ENCODE measurements at places on chromosomes 5 and 9. TPM values are rescaled to one million over a fixed set of nuclear protein-coding genes. Genes with fewer than 3 reads are reported as not detected.
A peak's percentile ranks its signal among the peaks of the same experiment; 100 is the strongest.

Gene SLC34A3
- not detected for total RNA-seq

Gene NAIP
- total RNA-seq = 1.1 TPM

Gene TPPP
- 0.08 TPM for total RNA-seq

Gene CDKN2A
- 0.97 TPM for total RNA-seq

Gene MOB3B
- total RNA-seq = 1.3 TPM

DNA sequence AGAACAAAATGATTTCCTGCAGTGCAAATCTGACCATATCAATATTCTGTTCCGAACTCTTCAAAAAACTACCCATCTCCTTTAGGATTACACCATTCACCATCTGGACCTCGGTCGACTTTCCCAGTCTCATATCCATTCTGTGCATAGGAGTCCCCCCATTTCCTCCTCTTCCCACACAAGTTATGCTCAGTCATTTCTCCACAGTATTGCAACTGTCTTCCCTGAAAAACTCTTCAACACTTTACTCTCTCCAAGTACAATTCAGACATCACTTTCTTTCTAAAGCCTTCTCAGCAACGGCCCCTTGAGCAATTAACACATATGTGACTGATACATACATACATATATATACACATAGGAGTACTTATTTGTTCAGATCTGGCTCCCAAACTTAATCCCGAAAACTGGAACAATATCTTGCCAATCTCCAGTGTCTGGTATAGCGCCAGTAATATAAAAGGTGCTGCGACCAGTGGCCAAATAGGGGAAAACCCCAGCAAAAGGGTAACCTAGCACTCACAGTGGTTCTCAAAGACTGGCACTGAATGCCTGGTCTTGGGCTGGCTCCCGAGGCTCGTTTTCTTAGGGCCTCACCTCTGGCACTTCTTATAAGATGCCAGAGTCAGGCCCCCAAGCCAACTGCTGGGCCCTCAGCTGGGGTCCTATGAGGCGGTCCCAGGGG, 629 bp downstream of the ZBTB26 start:
- H3K36me3 ChIP-seq = peaks cover 1% of the 10 kb centered on the region
- peak overlapping the region; percentile 44 for H3K27ac ChIP-seq
- no peak overlapping the region for H3K4me3 ChIP-seq

GRCh38 chr5:9350301-9350797, 195.5 kb downstream of the SEMA5A start:
- H3K27ac ChIP-seq = no peak overlapping the region
- no peaks in the 10 kb centered on the region for H3K36me3 ChIP-seq
- no peaks in the 10 kb centered on the region for H3K4me1 ChIP-seq
- no peak for DNase-seq

DNA sequence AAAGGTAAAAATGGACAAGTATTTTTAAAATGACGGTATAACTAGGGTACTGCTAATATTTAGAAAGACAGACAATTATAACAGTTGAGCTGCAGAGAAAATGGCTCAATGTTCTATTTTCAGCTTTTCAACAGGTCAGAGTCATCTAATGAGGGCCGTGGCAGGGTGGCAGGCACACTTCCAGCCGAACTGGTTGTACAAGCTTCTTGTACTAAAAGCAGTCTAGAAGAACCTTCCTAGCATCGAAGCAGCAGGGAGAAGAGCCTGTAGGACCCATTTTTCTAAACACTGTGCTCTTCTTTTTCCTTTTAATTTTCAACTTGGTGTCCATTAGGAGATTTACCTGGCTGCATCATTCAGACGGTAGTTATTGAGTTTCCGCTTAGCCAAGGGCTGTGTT, 85.6 kb downstream of the SLC28A3 start:
- H3K4me1 ChIP-seq = no peaks in the 10 kb centered on the region
- no peak overlapping the region for H3K4me3 ChIP-seq
- H3K27me3 ChIP-seq = peaks cover 11% of the 10 kb centered on the region
- no peak for DNase-seq
- no peak overlapping the region for H3K27ac ChIP-seq

DNA sequence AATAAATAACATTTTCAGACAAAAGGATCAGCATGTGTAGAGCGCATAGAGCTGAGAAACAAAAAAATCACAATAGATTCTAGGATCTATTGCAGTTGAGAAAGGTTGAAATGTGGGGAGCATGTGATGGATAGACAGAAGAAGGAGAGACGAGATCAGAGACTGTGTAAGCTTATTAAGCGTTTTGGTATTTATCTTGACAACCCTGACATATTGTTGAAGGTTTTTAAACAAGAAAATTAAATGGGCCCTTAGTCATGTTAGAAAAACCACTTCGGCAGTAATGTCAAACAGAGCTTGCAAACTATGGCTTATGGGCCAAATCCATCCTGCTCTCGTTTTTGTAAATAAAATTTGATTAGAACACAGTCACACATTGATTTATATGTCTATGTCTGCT, 200.5 kb upstream of the KLF4 start:
- H3K36me3 ChIP-seq = no peaks in the 10 kb centered on the region
- no peak overlapping the region for H3K27ac ChIP-seq
- peaks cover 6% of the 10 kb centered on the region for H3K27me3 ChIP-seq
- H3K4me1 ChIP-seq = no peaks in the 10 kb centered on the region

Gene TAF1L
- 0.04 TPM for total RNA-seq

DNA sequence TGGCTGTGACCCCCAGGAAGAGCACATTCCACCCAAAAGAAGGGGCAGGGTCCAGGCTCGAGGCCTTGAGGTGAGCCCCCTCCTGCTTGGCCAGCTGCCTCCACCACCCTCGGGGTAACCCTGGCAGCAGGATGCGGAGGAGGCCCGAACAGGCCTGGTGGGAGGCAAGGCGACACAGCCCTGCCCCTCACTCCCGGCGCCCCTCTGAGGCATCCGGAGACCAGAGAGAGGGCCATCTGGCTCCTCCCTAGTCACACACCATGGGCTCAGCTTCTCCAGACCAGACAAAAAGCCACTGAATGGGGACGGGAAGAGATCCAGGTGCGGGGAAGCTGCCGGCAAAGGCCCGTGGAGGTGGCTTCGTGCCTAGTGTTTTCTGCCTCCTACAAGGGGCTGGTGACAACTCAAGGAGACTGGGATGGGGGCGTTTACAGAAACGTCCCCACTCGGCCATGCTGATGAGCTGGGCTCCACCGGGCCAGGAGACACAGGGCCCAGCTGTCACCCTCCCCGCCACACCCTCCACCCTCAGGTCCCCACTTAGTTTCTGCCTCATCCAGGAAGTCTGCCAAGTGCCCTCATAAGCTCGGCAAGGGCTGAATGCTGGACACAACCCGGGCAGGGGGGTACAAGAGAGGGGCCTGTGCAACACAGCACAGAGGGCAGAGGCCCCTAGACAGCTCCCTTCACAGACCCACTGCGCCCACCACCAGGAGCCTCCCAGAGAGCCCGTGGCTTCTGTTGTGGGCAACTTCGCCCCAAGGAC, 41.9 kb downstream of the NACC2 start:
- H3K27ac ChIP-seq = no peak overlapping the region
- H3K27me3 ChIP-seq = peaks cover 12% of the 10 kb centered on the region
- peaks cover 14% of the 10 kb centered on the region for H3K4me1 ChIP-seq
- no peak overlapping the region for H3K4me3 ChIP-seq

Gene PAPPA
- total RNA-seq = not detected

Gene HCN1
- total RNA-seq = not detected

GRCh38 chr9:93693129-93693528, 116.7 kb downstream of the PHF2 start:
- no peaks in the 10 kb centered on the region for H3K36me3 ChIP-seq
- H3K4me1 ChIP-seq = no peaks in the 10 kb centered on the region
- no peak for DNase-seq
- H3K27ac ChIP-seq = no peak overlapping the region

Gene CCDC183
- not detected for total RNA-seq

Gene CKMT2
- total RNA-seq = not detected

DNA sequence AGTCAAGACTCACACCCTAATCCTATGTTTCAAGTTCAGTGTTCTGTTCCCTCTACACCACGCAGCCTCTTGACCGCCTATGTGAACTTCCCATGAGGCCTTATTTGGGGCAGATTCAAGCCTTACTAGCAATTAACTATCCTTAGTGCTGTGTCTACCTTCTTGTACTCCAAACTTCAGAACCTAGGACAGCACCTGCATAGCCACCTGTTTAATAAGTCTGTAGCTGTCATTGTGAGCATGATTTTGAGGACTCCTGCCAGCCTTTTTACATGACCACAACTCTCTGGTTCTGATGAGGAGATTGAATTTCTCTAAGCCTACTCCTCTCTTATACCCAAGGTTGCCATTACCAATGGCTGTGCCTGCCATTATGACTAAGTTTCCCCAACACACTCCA, 50.8 kb upstream of the PCSK1 start:
- no peak for DNase-seq
- no peaks in the 10 kb centered on the region for H3K4me1 ChIP-seq
- H3K36me3 ChIP-seq = no peaks in the 10 kb centered on the region
- H3K27me3 ChIP-seq = peaks cover 9% of the 10 kb centered on the region

DNA sequence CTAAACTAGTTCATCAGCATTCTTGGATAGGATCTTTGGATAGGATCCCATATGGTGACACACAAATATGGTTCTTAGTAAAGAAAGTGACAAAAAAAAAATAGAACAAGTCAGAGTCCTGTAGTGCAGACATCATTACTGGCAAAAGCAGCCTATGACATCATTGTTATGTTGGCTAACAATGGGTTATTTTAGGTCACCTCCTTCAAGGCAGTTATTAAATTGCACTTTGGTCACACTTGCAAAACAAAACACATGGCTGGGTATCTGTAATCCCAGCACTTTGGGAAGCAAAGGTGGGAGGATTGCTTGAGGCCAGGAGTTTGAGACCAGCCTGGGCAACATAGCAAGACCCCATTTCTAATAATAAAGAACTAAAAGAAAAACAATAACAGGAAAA, 185.9 kb downstream of the KIAA0825 start:
- DNase-seq = no peak
- H3K4me3 ChIP-seq = no peak overlapping the region
- peaks cover 4% of the 10 kb centered on the region for H3K36me3 ChIP-seq
- H3K27me3 ChIP-seq = no peaks in the 10 kb centered on the region
- H3K27ac ChIP-seq = no peak overlapping the region
- H3K4me1 ChIP-seq = peaks cover 6% of the 10 kb centered on the region

- DNase-seq = peak; percentile 81
- H3K4me1 ChIP-seq = peaks cover 56% of the 10 kb centered on the region
- H3K4me3 ChIP-seq = peak overlapping the region; percentile 86
Measured at GRCh38 chr9:136538599-136539426, 7.0 kb downstream of the NOTCH1 start.

Gene FCN2
- total RNA-seq = not detected

- no peaks in the 10 kb centered on the region for H3K4me1 ChIP-seq
- H3K4me3 ChIP-seq = no peak overlapping the region
Measured at GRCh38 chr5:120767178-120767820, 303.2 kb downstream of the PRR16 start.

DNA sequence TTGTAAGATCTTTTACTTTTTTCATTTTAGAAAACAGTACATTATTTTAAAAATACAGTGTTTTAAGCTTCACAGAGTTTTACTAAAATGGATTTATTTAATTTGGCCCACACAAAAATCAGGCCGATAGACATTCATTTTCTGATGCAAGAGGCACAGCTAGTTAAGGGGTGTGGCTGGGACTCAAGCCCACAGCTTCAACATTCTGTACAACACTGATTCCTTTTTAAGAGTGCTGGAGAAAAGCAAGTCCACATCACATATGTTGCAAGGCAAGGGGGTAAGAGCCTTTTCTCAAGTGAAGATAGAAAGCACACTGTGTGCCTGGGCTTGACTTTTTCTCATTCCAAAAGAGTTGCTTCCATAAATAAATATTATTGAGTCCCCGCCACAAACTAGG, 195.9 kb downstream of the RFK start:
- DNase-seq = no peak
- no peaks in the 10 kb centered on the region for H3K4me1 ChIP-seq
- no peak overlapping the region for H3K27ac ChIP-seq
- no peaks in the 10 kb centered on the region for H3K27me3 ChIP-seq
- peaks cover 7% of the 10 kb centered on the region for H3K36me3 ChIP-seq

DNA sequence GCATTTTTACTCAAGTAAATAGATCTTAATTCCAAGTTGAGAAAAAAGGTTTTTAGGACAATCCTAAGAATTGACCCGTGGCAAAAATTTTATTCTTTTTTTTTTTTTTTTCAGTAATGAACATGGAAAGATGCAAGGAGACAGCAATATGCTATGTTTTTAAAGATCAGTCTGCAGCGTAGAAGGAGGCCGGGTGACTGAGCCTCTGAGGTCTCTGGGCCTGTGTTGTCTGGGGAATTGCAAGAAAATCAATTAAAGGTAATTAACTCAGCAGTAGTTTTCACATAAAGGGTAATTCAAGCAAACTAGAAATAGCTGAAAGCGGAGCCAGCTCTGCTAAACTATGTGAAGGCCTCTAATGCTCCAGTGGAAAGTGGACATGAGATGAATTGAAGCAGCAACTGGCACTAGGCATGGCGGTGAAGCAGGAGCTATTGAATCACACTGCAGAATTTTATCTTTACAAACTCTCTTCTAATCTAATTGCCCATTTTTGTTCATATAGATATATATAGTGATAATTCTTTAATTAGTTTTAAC, 285.2 kb upstream of the ITGA1 start:
- no peak for DNase-seq
- H3K27ac ChIP-seq = no peak overlapping the region

GRCh38 chr5:118479285-118479684, 509.1 kb downstream of the DTWD2 start:
- no peaks in the 10 kb centered on the region for H3K36me3 ChIP-seq
- H3K27me3 ChIP-seq = peaks cover 9% of the 10 kb centered on the region
- DNase-seq = no peak
- no peak overlapping the region for H3K4me3 ChIP-seq

DNA sequence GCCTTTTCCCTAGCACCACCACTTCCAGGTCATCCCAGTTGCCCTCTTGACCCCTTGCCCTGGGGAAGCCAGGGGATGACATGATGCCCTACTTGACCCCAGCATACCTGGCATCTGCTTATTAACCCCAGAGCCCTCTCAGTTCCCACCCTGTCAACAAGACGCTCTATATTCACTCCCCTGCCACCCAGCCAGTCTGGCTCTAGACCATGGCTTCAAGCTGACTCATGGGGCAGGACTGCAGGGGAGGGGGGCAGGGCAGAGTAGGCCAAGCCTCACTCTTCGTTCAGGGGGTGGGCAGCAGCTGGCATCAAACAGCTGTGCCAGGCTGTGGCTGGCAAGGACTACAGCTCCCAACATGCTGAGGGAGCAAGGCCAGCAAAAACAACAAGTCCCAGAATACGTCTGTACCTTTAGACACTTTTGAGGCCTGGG, 5.3 kb downstream of the ATOSB start:
- no peaks in the 10 kb centered on the region for H3K27me3 ChIP-seq
- H3K4me1 ChIP-seq = peaks cover 35% of the 10 kb centered on the region
- H3K27ac ChIP-seq = no peak overlapping the region
- no peaks in the 10 kb centered on the region for H3K36me3 ChIP-seq
- no peak for DNase-seq

- no peaks in the 10 kb centered on the region for H3K36me3 ChIP-seq
- H3K4me1 ChIP-seq = no peaks in the 10 kb centered on the region
- no peaks in the 10 kb centered on the region for H3K27me3 ChIP-seq
- DNase-seq = no peak
- H3K4me3 ChIP-seq = no peak overlapping the region
- H3K27ac ChIP-seq = no peak overlapping the region
Measured at GRCh38 chr9:36018891-36019720, 17.6 kb upstream of the RECK start.

- no peaks in the 10 kb centered on the region for H3K4me1 ChIP-seq
- H3K27me3 ChIP-seq = peaks cover 48% of the 10 kb centered on the region
- H3K27ac ChIP-seq = no peak overlapping the region
- DNase-seq = no peak
- no peak overlapping the region for H3K4me3 ChIP-seq
Measured at GRCh38 chr9:133754187-133754586, 16.0 kb upstream of the SARDH start.

Gene ORM2
- total RNA-seq = not detected

Gene RNF180
- total RNA-seq = not detected

Gene PFN3
- not detected for total RNA-seq

All from activated naive CD8-positive, alpha-beta T cell treated with anti-CD3 and anti-CD28 coated beads for 36 hours (primary cell).